SHP77 (cell line): ENCODE measurements at places on chromosomes 16 and 17.
A peak's percentile ranks its signal among the peaks of the same experiment; 100 is the strongest.

- no peak for DNase-seq
Observed at GRCh38 chr17:40568074-40568836, 3.0 kb upstream of the CCR7 start.

DNA sequence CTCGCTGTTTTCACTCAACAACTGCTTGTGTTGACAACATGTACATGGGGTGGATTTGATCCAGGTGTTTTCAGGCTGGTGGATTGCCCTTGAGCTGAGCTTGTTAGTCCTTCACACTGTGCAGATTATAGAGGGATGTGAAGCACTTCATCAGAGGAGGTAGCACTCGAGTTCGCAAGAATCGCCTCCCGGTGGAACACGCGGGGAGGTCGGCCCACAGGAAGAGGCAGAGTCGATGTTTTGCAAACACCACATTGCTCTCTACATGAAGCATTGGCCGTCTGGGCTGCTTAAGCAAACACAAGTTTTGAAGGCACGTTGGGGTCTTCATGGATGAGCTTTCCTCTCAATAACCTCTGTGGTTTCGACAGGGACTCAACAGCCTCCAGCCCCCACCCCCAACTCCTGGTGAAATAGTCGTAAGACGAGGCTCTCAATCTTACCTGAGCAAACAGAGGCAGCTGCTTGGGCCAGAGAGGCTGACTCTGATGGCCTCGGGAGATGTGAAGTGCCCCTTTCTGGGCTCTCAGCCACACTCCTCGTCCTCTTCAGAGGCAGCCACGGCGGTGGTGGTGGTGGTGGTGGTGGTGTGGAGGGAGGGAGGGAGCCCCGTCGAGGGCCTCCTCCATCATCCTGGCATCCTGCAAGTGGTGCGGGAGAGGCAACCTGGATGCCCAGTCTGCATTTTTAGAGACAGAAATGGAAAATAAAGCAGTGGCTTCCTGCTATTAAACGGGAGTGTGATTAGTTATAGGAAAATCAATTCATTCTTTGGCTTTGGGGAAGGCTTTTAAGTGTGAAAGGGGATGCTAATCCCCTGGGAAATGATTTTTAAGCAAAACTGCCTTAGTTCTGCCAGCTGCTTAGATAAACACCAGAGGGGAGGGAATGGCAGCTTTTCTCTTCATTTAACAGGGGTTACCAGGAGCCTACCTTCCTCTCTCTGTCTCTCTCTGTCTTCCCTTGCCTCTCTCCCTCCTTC, 552.5 kb upstream of the EEF2KMT start:
- DNase-seq, result peak; percentile 23

DNA sequence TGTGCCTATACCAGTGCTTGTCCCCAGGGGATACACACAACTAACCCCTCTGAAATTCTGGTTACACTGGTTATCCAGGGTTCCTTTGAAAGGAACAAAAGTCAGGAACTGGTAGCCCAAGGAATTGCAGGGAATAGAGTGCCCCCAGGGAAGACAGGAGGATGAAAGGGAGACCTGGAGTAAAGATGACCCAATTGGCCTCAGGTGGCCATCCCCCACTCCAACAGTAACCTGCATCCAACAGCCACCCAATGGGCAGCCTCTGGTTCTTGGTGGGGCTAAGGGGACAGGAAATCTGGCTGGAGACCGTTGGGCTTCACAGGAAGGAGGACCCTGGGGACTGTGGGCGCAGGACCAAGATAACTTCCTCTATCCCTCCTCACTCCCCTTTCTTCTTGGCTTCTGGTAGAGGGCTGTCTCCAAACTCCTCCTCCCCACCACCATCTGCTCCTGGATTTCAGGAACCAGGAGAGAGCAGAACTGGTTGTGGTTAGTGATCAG, 826 bp upstream of the MPO start:
- no peak for DNase-seq

GRCh38 chr17:40015998-40016985, 1.1 kb downstream of the CSF3 start:
- no peak for DNase-seq

GRCh38 chr17:29143894-29144293, 36.3 kb downstream of the MYO18A start:
- DNase-seq, result peak; percentile 30

GRCh38 chr17:50101346-50102163, 6.4 kb downstream of the PDK2 start:
- no peak for DNase-seq

GRCh38 chr17:27519550-27519949, 63.3 kb downstream of the KSR1 start:
- no peak for DNase-seq

DNA sequence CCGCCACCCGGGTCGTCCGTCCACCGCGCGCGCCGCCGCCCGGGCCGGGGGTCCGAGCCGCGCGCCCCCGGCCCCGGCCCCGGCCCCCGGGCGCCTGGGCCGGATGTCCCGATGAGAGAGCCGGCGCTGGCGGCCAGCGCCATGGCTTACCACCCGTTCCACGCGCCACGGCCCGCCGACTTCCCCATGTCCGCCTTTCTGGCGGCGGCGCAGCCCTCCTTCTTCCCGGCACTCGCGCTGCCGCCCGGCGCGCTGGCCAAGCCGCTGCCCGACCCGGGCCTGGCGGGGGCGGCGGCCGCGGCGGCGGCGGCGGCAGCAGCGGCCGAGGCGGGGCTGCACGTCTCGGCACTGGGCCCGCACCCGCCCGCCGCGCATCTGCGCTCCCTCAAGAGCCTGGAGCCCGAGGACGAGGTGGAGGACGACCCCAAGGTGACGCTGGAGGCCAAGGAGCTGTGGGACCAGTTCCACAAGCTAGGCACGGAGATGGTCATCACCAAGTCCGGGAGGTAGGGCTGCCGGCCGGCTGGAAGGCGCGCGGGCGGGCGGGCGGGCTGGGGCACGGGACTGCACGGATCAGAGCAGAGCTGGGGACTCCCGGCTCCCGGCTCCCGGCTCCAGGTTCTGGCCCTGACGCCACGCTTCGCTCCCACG, 548 bp downstream of the TBX2 start:
- DNase-seq, result no peak

GRCh38 chr16:30956601-30957455, 726 bp upstream of the SETD1A start:
- DNase-seq, result peak; percentile 82

DNA sequence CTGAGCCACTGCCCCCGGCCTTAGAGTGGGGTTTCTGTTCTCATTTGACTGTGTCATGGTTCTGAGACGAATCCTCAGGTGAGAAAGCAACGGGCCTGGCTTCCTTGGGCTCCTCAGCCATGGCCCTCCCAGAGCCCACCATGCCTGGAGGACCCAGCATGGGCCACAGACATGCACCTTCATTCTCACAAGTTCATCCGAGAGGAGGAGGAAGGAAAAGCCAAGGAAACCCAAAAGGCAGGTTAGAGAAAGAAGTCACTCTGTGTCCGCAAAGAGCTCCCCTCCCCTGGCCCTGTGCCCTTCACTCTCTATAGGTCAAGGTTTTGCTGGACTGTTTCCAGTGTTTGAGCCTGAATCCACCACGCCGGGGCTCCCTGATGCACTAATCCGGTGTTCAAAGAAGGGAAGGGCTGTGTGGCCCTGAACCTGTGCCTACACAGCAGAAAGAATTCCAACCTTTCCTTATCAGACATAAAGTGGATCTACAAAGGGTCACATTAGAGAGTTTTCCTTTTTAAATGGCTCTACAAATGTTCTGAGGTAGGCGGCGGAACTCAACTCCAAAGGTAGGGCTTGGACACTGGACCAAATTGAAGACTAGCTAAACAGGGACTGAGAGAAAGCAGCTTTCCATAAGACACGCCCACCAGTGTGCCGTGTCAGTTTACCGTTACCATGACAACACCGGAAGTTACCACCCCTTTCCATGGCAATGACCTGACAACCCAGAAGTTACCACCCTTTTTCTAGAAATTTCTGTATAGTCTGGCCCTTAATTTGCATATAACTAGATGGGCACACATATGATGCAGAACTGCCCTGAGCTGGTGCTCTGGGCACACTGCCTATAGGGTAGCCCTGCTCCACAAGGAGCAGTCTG, 15.9 kb upstream of the PECAM1 start:
- DNase-seq, result no peak

DNA sequence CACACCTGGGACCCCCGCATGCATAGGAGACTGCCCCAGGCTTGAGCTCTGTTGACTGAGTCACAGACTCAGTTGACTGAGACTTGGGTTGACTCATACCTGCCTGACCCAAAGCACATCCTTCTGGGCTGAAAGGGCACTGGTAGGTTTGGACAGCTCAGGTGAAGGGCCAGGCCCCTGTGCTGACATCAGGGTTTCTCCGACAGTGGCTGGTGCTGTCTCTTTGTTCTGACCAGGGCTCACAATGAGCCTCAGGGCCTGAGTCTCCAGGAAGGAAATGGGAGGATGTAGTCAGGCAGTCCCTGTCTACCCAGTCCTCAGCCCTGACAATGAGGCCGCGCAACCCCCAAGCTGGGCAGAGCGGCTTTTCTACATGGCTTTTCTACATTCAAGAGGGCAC, 6.5 kb downstream of the SPNS2 start:
- DNase-seq, result no peak
